ENCODE measurements at places on chromosomes 4 and X.

DNA sequence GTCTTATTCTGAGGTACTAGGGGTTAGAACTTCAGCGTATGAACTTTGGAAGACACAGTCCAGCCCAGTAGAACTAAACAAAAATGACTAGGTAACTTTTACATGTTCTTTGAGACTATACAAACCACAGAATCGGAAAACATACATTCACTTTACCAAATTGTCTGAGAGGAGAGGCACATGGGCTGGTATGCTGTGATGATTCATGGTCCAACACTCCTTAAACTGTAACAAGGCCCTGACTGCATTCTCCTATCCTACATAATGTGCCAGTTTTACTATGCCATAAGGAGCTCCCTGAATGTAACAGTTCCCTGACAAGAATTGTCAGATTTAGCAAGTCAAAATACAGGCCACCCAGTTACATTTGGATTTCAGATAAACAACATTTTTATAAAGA, 640.0 kb downstream of the RAB28 start:
- no peak for DNase-seq

GRCh38 chr4:109600431-109600830, 40.4 kb downstream of the MCUB start:
- DNase-seq: no peak

- DNase-seq: no peak
These were observed 3.8 kb downstream of the G6PD start for GRCh38 chrX:154542723-154543424.

DNA sequence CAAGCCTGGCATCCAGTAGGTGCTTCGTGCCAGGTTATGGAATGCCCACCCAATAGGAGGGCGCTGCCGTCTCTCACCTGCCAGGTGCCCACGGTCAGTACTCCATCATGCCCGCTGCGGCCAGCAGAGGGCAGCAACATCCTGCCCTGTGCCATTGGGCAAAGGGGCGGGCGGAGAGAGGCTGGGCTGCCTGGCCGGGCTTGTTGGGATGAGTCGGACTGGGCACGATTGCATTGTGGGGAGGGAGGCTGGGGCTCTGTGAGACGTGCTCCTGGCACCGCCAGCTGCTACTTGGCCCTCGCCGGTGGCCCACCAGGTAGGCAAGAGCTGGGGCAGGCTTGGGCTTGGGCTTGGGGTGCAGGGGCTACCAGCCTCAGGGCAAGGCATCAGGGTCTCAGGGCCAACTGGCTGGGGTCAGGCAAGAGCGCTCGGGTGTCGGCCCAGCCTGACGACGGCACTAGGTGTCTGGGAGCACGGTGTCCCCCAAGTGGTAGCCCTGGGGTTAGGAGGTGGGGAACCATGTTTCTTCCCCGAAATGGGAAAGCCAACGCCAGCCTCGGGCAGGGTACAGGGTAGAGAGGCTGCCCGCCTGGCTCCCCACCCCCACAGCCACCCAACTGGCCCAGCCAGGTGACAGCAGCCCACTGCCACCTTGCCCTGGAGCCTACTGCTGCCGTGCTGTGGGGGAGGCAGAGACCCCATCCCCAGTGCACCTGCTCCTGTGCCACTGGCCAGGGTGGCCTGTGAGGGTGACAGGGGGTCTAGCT, at the start of gene PLXNB3:
Gene PLXNB3, plus strand, starts transcription at position 261 of the 767 bp plus-strand sequence. CDS start 1,287 bp downstream, outside the sequence.
- peak; percentile 72 for DNase-seq

DNA sequence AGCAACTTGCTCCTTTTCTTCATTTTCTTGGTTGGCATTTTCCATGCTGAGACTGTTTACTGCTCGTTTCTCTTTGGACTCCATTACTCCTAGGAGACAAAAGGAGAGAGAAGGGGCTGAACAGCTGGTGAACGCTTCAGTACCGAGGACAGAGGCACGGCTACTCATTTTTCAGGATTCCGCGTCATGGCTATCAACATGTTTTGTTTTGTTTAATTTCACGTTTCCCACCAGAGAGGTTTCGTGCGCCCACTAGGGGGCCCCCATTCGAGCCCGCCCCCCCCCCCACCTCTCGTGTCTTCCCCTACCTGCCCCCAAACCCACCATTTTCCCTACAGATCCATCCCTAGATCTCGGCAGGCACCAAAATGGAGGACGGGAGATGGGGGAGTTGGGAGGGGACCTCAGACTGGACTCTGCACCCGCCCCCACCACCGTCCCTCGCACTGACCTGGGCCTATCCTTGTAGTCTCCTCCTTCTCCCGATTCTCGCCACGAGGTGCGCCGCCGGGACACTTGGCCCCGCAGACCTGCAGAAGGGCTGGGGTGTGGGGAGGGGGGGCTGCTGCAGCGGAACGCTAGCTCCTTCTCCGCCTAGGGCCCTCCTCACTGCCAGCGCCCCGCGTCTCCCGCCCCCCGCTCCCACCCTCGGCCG, 653 bp downstream of the BEX1 start:
- peak; percentile 74 for DNase-seq

DNA sequence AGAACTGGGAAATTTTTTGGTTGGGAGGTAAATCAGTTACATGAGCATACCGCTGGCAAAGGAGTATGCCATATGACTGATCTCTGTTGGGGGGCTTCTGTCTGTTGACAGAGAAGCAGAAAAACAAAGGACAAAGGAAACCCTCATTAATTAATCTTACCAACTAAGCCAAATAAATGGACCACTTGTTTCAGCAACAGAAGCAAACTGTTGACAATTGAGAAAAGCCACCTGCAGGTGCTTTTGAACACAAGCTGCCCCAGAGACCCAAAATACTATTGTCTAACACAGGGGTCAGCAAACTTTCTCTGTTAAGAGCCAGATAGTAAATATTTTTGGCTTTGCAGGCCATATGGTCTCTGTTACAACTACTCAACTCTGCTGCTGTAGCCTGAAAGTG, 7.0 kb upstream of the FRYL start:
- DNase-seq: no peak

DNA sequence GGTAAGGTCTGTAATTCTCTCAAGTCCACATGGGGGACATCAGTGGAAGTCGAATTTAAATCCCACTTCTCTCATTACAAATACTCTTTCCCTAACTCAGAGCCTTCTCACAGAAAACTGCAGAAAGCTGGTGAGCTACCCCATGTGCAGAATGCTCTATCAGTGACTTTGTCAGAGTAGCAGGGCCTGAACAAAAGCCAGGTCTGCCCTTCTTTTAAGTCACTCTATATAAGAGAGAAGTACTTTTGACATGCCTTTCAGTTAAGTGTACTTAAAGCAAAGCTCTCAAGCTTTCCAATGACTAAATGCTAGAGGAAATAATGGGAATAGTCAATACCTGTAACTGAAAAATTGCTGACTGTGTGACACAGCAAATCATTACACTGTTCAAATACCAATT, 323.1 kb downstream of the KCNIP4 start:
- DNase-seq: no peak

DNA sequence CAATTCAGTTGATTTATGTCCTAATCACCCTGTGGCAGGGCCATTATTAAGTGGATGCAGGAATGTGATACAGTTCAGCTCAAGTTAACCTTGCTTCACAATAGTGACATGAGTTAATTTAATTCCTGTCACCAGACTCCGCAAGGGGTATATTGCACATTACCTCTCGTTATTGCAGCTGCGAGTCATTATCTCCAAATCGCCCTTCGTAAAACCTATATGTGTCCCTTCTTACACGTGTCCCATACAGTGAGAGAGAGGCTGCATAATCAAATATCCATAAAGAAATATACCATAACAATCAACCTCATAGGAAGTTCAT, 369.9 kb upstream of the ANXA10 start:
- DNase-seq: no peak

DNA sequence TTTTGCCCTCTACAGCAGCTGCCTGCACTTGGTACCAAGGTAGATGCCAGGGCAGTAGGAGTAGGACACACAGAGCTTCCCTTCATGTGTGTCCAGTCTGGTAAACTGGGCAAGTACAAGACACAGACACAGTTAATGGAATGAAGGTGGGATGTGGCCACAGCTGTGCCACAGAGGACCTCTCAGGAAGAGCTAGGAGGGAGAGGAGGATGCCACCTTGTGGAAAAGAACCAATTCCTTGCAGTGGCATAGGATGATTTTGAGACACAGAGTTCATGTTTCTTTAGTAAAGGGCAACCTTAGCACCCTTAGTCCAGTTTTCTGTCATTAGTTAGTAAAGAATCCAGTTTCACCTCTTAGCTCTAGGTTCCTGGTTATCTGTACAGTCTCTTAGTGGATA, 36.3 kb upstream of the TBC1D14 start:
- DNase-seq: no peak

DNA sequence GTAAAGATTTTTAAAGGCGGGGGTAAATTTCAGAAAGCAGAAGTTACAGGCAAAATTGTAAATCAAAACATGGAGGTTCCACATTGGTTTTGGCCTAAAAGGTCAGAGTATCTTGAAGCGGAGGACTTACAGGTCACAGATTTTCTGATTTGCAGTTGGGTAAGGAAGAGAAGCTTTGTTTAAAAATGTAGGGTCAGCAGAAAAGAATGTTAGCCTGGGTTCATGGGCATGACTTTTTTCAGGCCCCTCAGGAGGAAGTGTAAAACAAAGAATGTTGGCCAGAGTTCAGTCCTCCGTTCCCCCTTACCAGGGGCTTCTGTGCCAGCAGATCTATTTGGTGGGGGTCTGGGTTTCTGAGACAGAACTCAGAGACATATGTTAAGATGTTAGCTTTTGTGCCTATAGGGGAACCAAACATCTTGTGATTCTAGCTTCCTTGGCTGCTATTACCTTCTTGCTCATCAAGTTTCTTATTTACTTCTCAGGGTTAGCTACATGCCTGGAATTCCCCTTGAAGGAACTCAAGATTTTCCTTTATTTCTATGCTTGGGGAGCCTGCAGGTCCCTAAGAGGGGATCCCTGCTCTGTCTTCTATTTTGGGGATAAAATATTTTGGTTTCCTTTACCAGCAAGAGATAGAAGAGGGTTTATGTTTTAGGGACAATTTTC, 160.3 kb downstream of the ANK2 start:
- no peak for DNase-seq

DNA sequence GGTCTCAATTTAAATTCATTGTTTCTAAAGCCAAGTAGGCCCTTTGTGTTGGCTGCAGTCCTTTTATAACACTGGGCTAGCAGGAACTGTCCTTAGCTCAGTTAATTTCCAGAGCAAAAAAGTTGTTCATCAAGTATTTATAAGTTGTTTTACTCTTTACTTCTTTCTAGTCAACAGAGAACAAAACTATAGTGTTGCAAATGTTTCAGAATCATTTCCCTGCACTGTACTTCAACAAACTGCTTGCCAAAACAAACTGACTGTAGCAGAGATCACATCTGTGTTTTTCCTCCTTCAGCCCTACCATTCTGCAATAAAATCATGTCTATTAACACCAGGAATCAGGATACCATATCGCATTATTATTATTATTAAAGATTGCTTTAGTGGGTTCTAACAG, 168.5 kb upstream of the SH3RF1 start:
- no peak for DNase-seq

DNA sequence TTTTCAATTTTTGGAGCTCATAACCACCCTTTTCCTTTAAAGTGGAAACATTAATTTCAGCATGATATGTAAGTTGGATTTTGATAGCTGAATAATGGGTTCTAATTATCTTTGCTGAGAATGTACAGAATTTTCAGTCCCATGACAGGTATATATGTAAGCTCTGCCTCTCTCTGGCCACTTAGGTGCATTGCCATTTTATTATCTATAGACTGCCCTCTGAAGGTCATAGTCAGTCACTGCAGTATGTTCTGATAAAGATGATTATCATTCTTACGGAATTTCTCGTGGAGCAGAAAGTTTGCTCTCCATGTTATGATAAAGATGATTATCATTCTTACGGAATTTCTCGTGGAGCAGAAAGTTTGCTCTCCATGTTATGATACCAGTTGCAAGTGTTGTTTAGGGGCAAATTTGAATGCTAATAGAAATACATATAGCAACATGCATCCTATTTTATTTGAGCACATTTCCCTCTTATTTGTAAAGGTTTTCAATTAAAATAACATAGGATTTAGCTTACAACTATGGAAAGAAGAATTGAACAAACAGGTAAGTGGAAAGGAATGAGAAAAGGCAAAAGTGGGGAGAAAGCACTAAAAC, 10.4 kb downstream of the AFP start:
- peak; percentile 57 for DNase-seq

DNA sequence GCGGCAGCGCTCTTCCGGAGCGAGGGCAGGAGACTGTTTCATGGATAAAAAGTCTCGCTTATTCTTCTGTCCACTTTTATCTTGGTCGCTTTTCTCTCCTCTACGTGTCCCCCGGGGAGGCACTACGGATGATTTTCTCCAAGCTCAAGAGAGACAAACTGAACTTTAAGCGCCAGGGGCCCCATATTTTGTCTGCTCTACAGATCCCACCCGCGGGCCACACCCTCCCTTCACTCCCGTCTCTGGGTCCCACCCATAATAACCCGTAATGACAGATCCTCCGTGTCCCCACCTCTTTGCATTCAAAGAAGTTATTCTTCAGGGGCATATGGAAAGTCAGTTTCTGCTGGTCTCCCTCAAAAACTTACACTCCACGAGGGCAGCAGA, at the start of gene CORIN:
Gene CORIN, minus strand, starts transcription at position 160 of the 387 bp plus-strand sequence. Its CDS starts 118 bp downstream, at position 42.
- DNase-seq: no peak

DNA sequence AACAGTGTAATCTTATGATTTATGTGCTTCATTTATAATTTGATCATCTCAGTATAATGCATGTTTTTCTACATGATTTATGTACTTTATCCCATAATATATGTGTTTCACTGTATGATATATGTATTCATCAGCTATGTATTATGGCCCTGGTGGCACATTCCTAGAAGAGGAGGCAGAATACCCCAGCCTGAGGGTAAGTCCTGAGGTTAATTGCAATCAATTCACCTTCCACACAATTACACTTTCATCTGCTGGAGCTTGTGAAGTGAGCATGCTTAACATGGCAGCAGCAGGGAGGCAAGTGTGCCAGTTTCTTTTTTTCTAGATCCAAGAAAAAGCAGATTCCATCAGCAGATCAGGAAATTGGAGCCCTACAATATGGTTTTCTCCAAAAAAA, 81.2 kb downstream of the CXXC4 start:
- DNase-seq: no peak

Measured in NCI-H2081 (cell line).